Dorsolateral prefrontal cortex (tissue), 122 donors: ENCODE measurements at places on chromosomes 1 and 21. TPM values are rescaled to one million over a fixed set of nuclear protein-coding genes. Genes with fewer than 3 reads are reported as not detected.

Gene BEND5
- 37.6 TPM for total RNA-seq

DNA sequence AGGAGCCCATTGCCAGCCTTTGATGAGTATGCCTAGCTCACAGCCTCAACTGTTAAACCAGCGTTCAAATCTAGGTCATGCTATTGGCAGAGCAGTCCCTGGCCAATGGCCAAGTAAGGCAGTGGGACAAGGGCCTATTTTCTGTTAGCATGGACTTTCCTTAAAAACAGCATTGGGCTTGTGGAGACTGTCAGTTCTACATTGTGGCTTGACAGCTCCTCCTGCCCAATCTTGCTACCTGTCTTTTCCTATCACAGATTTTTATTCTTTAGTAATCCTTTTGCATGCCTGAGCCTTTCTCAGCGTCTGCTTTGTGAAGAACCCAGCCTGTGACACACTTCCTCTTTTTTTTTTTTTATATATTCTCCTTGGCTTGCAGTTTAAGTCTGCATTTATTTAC is 56.4 kb downstream of the DIP2A start:
- DNase-seq, result peak; percentile 53

GRCh38 chr1:223137455-223138085 is 5.5 kb downstream of the TLR5 start:
- no peak for DNase-seq

DNA sequence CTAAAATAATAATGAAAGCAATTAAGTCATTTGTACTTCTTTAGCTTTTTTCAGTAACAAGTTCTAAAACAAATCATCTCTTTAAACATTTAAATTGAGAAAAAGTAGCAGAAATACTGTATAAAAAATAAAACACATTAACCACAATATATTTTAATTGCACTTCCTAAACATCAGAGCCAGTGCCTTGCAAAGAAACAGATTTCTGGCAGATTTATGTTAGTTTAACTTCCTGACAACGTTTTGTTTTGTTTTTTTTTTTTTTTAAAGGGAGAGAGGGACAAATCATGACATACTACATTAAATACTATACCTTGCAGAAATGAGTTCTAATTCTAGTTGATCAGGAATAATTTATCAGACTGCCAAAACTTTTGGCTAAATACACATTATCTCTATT is 11.2 kb downstream of the TMEM59 start:
- DNase-seq, result no peak

DNA sequence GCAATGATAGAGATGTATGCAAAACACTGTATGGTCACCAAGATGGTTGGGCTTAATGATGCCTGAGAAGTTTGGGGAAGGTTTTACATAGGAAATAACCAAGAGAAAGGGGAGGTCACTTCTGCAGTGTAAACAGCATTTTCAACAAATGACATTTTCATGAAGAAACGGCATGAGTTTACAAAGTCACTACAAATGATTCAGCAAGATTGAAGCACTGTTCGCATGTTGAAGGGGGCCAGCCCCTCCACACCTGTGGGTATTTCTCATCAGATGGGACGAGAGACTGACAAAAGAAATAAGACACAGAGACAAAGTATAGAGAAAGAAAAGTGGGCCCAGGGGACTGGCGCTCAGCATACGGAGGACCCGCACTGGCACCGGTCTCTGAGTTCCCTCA is 234.1 kb upstream of the POGK start:
- no peak for DNase-seq

- DNase-seq, result no peak
These were observed 25.4 kb upstream of the ALDH4A1 start for GRCh38 chr1:18927654-18928272.

DNA sequence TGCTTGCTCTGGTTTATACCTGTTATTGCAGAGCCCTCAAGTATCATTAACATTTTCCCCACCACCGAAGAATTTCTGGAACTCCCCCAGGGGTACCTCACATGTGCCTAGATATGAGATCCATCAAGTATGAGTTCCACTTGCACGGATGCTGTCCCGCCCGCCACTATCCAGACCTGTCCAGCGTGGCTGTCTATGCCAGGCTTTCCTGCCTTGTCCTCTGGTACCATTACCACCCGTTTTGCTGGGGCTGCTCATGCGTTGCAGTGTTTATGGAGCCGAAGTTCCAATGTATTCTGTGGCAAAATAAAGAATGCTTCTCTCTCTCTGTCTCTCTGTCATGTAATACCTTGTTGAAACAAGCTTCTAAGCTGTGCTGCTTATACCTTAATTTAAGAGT is 543.5 kb upstream of the PTBP2 start:
- DNase-seq, result no peak

Gene GPR25
- total RNA-seq, result not detected

Gene ZMYND12
- 3.9 TPM for total RNA-seq

DNA sequence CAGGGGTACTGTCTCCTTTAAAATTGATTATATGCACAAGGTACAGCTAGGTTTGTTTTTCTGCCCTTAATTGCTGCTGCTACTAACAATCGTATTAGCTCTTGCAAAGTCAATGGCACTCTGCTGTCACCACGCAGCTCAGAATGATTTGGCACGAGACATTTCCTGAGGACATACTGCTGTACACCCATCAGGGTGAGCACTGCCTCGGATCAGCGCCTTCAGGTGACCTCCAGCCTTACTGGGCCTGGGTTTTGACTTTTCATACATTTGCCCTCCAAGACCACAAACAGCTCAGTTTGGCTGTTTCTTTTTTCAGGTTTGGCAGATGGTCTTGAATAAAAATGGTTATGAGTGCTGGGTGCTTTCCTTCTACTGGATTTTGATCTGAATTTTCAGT is 110.9 kb downstream of the NTPCR start:
- no peak for DNase-seq

Gene INSRR
- total RNA-seq, result not detected

DNA sequence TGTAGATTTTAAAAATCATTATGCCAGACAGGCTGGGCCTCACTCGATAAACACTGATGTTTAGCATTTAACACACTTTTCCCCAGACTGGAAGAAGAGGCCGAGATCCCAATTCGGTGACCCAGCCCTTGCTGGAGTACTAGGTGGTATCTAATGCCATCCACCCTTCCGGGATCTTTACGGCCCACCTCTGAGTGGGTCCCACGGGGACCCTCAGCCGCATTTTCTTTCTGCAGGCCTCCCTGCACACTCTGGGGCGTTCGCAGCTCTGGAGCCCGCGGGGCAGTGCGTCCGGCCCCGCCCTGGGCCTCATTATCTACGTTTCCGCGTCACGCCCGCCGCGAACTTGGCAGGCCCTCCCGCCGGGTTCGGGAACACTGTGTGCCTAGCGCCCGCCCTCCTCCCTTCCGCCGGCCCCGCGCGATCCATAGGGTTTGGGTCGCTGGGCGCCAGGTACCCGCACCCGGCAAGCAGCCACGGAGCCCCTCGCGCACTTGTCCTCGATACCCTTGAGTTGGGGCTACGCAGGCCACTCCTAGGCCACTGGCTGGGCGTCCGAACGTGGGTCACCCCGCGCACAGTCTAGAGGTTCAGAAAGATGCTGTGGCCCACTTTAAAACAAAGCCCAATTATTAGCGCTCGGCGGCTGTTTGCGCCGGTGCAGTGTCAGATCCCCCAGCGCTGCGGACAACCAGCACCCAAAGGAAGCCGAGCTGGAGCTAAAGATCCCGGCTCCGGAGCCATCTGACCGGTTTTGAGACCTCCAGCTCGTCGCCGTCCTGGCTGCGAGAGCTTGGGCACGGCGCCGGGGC is 950 bp upstream of the EVA1C start:
- peak; percentile 85 for DNase-seq

GRCh38 chr1:69611316-69611715 is 43.6 kb downstream of the LRRC7 start:
- DNase-seq, result no peak

DNA sequence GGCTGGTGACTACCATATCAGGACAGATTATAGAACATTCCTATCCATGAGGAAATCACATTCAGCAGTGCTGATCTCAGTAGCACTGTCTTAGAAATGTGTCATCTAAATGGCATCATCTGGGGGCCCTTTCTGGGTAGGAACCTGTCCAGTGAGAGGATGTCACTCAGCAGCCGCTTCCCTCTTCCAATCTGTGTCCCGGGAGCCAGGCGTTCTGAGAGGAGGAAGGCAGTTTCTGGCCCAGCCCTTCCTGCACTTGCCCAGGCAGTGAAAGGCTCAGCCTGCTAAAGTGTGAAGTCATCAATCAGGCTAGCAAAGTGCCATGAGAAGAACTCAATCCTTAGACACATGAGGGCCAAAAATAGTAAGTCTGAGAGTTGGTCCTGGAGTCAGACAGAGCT is 25.6 kb downstream of the RAB4A start:
- no peak for DNase-seq
